Mesendoderm (in vitro differentiated cells): ENCODE measurements at places on chromosomes 12 and 14.

DNA sequence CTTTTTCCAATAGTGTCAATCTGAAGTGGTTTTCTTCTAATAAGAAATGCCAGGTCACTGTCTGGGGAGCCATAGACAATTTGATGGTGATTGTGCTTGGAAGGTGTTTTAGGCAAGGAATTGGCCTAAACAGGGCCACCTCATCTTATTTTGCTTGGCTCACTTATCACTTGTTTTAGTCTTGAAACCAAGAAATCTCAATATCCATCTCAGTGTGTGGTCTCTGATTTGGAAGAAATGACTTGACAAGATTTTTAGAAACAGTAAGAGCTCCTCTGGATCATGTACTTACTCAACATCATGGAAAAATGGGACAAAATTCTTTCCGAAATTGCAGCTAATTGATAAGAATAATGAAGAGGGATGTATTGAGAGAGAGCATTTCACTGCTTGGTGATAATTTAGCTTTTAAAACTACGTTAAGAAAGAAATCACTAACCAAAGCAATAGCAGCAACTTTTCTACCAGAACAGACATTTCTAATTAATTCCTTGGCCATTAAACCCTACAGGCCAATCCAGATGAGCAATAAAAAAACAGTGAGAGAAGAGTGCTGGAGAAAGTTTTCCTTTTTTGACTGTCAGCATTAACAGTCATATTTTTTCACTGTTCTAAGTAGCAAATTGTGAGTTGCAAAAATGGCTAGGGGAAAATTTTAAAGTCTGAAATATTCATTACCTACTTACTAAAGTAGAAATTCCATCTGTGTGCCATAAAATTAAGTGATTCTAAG lies 157.3 kb downstream of the AEBP2 start:
- DNase-seq, result no peak

- DNase-seq, result no peak
Observed at GRCh38 chr12:52364901-52365489, 2.3 kb downstream of the KRT85 start.

GRCh38 chr12:109542876-109543275 lies 30.4 kb downstream of the MMAB start:
- no peak for DNase-seq

DNA sequence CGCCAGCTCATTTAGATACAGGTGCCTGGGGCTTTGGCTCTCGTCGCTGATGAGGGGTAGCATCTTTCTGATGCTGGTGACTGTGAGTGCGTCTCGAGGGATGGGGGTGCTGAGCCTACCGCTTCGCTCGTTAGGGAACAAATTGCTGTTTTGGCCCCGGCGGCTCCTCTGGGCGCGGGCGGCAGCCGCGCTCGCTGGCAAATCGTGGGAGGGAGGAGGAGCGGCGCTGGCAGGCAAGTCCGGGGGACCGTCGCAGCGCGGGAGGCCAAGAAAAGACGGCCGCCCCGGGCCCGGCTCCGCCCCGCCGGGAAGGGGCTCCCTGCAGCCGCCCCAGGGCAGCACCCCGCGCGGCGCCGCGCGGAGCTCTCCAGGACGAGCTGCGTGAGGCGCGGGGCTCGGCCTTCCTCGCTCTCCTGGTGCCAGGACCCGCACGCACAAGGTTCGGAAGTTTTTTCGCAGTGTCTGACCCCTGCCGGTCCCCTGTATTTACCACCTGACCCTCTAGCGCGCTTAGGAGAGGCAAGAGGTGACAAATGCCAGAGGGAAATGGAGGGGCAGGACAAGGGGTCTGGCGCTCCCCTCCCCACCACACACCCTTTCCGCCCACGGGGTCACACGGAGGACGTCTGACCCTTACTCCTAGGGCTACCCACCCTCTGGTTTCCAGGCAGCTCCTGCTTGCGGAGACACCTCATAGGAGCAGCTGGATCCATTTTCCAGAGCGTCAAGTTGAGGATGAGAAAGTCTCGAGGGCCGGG lies 899 bp upstream of the KCNH3 start:
- peak; percentile 67 for DNase-seq

DNA sequence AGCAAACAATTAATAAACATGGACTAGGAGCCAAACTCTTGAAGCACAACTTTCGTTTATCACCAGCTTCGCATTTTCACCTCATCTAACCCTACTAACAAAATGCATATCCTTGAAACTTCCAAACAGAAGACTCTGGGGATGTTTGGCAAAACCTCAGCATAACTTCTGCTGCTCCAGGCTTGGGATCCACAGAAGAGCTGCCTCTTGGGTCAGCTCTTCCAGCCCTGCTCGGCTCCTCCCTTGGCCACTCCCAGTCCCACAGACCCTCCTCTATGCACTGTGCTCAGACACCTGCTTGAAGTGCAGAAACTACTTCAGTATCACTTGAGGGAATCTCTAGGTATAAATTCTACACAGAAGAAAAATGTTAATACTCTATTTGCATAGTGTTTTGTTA lies 110.0 kb upstream of the AMIGO2 start:
- DNase-seq, result no peak

GRCh38 chr12:40152783-40153383 lies 47.0 kb upstream of the SLC2A13 start:
- peak; percentile 40 for DNase-seq

DNA sequence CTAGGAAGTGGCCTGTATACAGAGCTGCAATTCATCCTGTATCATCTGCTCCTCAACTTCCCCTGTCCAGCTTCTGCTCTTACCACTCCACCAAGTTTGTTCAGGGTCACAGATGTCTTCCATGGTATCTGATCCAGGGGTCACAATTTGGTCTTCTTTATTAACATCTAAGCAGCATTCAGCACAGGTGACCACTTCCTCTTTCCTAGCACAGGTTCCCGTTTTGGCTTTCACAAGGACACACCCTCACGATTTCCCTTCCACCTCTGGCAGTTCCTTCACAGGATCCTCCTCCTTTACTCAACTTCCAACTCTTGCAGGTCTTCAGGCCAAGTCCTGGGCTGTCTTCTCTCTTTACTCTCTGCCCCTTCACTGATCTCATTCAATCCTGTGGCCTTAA lies 93.6 kb downstream of the TTC7B start:
- no peak for DNase-seq

DNA sequence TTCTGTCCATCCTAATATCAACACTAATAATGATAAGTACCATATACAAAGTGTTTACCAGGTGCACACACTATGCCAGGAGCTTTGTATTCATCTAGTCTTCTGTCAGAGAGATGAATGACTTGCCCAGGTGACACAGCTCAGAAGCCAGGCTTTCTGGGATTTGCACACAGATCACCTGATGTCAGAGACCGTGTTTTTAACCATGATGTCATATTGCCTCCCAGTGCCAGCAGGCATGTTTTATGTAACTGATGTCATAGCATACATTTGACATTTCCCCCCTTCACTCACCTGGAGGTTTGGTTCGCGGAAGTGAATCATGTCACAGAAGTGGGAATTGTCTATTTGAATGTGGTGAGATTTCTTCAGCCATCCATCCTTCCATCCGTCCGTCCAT lies 5.7 kb downstream of the WSCD2 start:
- no peak for DNase-seq

DNA sequence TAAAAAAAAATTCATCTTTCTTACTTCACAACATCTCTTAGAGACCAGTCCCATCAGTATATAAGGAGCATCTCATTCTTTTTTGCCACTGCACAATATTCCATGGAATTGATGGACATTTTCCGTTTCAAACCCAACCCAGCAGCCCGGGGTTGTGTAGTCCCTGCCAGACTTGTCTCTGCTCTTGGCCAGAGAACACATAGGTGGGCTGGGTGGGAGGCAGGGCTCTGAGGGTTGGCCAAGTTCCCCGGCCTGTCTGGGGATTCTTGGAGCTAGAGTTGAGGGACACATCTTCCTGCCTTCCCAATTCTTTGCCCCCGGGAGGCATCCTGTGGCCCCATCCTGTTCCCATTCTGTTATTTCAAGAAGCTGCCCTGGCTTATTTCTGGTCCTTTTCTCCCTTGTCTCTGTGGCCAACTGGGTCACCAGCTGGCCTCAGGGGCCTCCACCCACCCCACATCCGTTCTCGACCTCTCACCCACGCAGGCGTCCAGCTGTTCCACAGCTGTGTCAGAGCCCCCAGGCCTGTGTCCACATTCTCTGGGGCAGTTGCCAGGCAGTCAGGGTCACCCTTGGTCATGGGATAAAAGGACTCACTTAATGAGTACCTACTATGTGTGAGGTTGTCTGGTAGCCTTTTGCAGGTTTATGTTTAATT lies 52.0 kb upstream of the CCDC63 start:
- no peak for DNase-seq

GRCh38 chr12:97490141-97490540 lies 27.5 kb downstream of the RMST start:
- no peak for DNase-seq
